ENCODE measurements at places on chromosomes 11 and 22. TPM values are rescaled to one million over a fixed set of nuclear protein-coding genes. Genes with fewer than 3 reads are reported as not detected.

Gene RTL10
- polyA plus RNA-seq: 5.8 TPM

Gene CCDC134
- 6.8 TPM for polyA plus RNA-seq

Gene MMP12
- not detected for polyA plus RNA-seq

Gene KCNJ5
- 44.5 TPM for polyA plus RNA-seq

Gene ZNF408
- 8.4 TPM for polyA plus RNA-seq

Gene UCP3
- 4.7 TPM for polyA plus RNA-seq

Gene ZNF215
- 0.64 TPM for polyA plus RNA-seq

Gene GGTLC2
- polyA plus RNA-seq: not detected

Gene EFCAB6
- 1.8 TPM for polyA plus RNA-seq

Gene SYT8
- not detected for polyA plus RNA-seq

Gene GRAMD4
- polyA plus RNA-seq: 18.4 TPM

Gene SHANK2
- 1.6 TPM for polyA plus RNA-seq

Gene OR52N4
- polyA plus RNA-seq: 0.37 TPM

Gene GSTT2B
- 169 TPM for polyA plus RNA-seq

Gene CD6
- polyA plus RNA-seq: 0.37 TPM

Gene CHRM4
- polyA plus RNA-seq: 0.32 TPM

Gene RCOR2
- polyA plus RNA-seq: 0.33 TPM

Gene RAB39A
- 0.80 TPM for polyA plus RNA-seq

Gene FERMT3
- polyA plus RNA-seq: 5.5 TPM

Gene OR51B5
- not detected for polyA plus RNA-seq
